ENCODE measurements at places on chromosomes 11 and 22.

GRCh38 chr11:66625752-66626149, 9.3 kb downstream of the RBM14 start:
- no peak for DNase-seq

DNA sequence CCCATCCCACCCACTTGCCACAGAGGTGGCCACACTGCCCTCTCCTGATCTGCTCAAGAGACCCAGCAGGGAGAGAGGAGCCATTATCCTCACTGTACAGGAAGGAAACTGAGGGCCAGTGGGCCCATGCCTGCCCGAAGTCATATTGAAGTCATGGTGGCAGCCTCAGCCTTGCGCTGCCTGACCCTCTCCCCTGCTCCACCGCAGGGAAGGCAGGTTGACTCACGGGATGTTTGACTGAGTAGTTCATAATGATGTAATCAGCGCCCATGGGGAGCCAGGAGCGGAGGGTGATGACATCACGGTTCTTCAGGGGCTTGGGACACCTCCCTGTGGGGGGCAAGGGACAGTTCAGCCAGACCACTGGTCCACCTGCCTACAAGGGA, 6.1 kb upstream of the ARAP1 start:
- no peak for DNase-seq

- DNase-seq, result no peak
These were observed 317.0 kb downstream of the BRD1 start for GRCh38 chr22:49510718-49511117.

DNA sequence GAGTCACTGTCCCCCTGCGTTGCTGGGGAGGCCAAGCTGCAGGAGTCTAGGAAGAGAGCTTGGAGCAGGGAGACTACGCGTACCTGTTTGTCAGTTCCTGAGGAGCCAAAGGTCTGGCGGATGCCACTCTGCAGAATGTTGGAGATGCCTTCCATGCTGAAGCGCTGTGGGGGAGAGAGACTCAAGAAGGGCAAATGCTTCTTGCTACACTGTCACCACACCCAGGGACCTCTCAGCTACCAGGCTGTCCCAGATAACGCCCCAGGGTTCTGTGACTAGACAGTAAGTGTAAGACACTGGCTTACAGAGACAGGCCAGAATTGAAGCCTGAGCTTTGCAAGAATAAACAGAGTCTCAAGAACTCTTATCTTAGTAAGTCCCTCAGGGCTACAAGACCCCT, 42.0 kb downstream of the FEZ1 start:
- DNase-seq, result no peak

DNA sequence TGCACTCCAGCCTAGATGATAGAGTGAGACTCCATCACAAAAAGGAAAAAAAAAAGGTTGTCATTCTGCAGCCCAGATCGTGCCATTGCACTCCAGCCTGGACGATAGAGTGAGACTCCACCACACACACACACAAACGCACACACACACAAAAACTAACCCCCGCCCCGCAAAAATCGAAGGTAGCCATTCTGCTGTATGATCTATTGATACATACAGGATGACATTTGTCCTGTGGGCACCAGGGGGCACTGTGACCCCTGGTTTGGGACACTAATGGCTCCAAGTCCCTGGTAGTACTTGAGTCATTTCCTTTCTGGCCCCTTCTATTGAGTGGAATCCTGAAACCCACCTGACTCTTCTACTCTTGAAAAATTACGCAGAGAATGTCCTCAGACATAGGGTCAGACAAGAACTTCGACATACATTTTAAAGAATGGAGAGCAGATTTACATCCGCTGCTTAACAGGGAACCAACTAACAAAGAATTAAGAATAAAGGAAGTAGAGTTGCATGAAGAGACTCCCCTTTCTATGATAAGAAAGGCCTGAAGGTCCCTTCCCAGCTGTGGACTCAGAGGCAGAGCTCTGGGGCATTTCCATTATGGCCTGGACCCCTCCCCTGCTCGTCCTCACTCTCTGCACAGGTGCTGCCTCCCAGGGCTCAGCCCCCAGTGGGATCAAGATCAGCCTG, 35.0 kb upstream of the PRAME start:
- no peak for DNase-seq

DNA sequence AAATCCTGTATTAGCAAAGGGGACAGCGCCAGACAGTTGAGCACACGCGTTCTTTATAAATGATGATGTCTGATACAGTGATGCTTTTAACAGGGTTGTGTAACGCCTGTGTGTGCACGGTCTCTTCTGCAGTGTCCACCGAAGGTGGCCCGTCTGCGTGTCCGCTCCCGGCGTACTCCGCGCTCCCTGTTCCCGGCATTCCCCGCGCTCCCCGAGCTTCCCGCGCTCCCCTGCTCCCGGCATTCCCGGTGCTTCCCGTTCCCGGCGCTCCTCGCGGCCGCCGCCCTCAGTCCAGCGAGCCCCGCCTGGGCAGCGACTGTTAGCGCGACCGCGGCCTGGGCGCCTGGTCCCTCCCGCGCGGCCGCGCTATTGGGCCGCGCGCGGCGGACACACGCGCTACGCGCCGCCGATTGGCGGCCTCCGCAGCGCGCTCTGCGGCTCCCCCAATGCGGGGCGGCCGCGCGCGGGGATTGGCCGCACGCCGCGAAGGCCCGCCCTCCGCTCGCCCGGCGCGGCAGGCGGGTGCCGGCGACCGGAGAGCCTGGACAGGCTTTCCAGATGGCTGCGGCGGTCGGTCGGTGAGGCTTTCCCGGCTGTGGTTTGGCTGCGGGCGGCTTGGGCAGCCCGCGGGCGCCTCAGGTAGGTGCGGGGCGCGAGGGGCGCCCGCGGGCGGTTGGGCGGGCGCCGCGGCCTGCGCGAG, at the start of gene DGCR8:
Gene DGCR8 (plus strand): TSS at position 497 of the 700 bp plus-strand sequence. CDS start 5,723 bp downstream, outside the sequence.
- peak; percentile 49 for DNase-seq
